ENCODE measurements at places on chromosomes 4 and X. TPM values are rescaled to one million over a fixed set of nuclear protein-coding genes. Genes with fewer than 3 reads are reported as not detected.

NUP62CL gene
- 0.16 TPM for total RNA-seq

PCDH10 gene
- 43.8 TPM for total RNA-seq

RAB40AL gene
- 0.31 TPM for total RNA-seq

CT47C1 gene
- total RNA-seq = not detected

- no peak for DNase-seq
Observed at GRCh38 chr4:145716200-145716599, 36.3 kb downstream of the C4orf51 start.

NOX1 gene
- not detected for total RNA-seq

GRCh38 chrX:45070116-45071007 lies 130.3 kb downstream of the DIPK2B start:
- DNase-seq = no peak

DNA sequence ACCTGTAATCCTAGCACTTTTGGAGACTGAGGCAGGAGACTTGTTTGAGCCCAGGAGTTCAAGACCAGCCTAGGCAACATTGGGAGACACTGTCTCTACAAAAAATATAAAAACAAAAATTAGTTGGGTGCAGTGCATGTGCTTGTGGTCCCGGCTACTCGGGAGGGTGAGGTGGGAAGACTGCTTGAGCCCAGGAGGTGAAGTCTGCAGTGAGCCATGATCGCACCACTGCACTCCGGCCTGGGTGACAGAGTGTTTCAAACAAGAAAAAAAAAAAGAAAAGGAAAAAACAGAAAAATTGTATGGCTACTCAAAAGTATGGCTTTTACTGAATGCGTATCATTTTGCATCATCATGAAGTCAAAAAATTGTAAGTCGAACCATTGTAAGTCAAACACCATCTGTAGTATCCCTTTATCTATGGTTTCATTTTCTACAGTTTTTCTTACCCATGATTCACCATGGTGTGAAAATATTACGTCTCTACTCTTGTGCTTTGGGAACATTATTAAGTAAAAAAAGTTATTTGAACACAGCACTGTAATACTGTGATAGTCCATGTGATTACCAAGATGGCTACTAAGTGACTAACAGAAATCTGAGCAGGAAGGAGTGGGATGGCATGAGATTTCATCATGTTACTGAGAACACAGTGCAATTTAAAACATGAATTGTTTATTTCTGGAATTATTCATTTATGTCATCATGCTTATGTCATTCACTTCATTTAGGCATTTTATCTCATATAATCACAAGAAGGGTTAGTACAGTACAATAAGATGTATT lies 26.5 kb upstream of the MANBA start:
- DNase-seq = no peak

- DNase-seq = no peak
Observed at GRCh38 chr4:79050541-79050880, 111.3 kb upstream of the PAQR3 start.

DNA sequence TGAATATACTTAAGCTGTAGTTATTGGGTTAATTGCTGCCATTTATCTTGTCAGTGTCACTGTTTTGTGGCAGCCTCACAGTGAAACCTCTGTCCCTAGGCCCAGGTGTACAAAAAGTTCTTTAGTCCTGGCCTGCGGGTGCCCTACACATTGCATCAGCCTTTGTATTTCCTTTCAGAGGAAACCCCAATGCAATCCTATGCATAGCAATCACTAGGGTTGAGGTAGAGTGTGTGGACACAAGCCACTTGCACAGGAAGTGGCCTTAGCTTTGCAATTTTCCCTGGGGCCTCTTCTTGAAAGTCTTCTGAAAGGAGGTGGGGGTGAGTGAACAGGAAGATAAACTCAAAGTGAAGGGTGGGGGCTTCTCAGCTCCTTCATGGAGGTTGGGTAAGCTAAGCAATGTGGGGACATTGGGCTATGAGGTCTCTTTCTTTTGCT lies 27.8 kb downstream of the VSIG4 start:
- no peak for DNase-seq

- no peak for DNase-seq
Observed at GRCh38 chrX:150868625-150869024, 29.8 kb downstream of the CD99L2 start.

DNA sequence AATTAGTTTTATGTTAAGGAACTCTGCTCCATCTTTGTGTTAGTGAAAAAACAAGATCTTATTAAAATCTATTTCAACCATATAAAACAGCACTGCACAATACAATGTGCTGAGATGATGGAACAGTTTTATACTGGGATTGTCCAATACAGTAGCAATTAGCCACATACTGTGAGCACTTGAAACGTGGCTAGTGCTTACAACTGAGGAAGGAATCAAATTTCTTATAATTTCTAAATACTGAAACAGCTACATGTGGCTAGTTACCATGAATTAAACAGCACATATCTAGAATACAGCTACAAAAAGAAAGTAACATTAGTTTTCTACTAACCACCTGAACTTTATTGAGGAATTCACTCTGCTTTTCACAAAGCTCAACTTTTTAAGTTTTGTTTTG lies 14.7 kb downstream of the NFXL1 start:
- no peak for DNase-seq

UNC5C gene
- 23.7 TPM for total RNA-seq

GRCh38 chrX:4379071-4379470 lies 665.6 kb upstream of the PRKX start:
- no peak for DNase-seq

RGN gene
- 3.6 TPM for total RNA-seq

BMP3 gene
- total RNA-seq = 6.2 TPM
